ENCODE measurements at places on chromosomes 3 and 15.

DNA sequence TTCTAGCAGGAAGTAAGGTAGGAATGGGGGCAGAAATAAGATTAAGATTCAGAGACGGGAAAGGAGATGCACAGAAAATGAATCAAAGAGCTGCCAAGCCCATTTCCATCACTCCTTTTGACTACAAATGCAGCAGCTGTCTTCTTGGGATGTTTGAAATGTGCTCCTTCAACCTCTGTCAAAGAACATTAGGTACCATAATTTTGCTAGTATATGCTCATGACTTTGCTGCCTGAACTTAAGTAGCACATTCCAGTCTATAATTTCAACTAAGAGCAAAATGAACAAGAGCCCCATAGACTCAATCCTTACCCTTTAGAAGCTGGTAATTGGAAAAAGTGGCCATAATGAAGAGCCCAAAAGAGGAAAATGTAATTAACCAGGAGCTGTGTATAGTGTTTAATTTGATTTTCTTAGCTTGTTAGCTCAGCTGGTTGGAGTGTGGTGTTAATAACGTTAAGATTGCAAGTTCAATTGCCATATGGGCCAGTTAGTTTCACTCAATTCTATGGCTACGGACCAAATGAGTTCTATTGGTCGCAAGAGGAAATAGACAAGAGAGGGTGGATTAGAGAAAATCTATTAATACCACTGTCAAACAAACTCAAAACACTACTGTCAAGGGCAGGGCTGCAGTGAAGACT, 349.9 kb downstream of the ZBBX start:
- no peak for DNase-seq

- DNase-seq, result no peak
Measured at GRCh38 chr3:126828306-126828705, 124.3 kb downstream of the CHCHD6 start.

GRCh38 chr3:124425972-124426371, 304.3 kb upstream of the UMPS start:
- DNase-seq, result no peak

DNA sequence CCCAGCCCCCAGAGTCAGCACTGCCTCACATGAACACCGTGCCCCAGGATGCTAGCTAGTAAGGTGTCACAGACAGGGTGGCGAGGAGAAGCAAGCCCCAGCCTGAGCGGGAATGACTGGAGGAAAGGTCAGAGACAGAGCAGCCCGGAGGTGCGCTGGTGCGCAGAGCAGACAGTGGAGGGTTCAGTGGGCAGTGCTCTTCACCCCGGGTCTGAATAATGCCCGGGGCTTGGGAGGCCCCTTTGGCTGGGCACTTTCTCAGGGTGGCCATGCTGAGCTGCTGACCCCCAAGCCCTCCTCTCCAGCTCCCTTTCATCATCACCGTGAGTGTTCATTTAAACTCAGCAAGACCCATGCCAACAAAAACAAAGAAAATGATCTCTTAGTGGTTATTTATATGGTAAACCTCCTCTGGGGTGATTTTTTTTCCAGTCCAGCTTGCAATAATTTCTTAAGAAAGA, 110.8 kb downstream of the VGLL4 start:
- DNase-seq, result no peak

GRCh38 chr3:53151870-53152660, 8.9 kb upstream of the PRKCD start:
- no peak for DNase-seq

DNA sequence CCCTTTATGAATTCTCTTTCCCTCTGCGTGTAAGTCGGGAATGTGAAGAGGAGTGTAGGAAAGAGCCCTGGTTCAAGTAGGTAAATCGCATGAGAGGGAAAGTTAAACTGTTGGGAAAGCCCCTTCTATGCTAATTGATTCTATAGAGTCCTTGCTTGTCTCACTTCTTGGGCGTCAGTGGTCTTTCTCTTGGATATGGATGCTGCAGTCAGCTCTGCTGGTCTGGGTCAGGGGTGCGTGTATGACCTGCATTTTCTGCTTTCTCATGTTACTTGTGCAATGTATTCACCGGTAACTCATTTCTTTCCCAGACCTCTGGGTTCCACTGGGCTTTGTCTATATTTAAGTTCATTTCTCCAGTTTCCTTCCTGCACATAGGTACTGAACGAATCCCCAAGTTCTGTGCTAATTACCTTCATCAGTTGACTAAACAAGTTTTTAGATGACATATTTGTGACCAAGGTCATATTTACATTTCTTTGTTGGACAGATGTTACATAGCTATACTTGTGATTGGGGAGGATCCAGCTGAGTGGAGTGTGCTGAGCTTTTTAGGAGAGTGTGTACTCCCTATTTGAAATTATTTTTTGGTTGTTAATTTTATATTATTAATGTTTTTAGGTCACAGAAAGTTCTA, 1.4 kb downstream of the SETD5 start:
- no peak for DNase-seq

DNA sequence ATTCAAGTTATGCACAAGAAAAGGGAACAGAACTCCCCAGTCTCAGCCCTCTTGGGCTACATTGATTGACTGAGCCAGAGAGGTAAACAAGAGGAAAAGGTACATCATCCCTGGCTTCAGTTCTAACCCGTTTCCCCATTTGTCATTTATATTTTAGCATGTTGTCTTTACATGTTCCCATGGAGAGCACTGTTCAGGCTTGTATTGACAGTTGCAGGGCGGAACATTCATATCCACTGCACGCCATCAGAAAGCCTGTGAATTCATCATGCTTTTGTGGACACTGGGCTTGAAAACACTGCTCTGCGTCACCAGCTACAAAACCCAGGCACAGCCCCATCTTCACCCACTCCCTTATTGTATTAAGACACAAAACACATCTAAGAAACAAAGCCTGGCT, 240.9 kb upstream of the EIF1B start:
- DNase-seq, result no peak

DNA sequence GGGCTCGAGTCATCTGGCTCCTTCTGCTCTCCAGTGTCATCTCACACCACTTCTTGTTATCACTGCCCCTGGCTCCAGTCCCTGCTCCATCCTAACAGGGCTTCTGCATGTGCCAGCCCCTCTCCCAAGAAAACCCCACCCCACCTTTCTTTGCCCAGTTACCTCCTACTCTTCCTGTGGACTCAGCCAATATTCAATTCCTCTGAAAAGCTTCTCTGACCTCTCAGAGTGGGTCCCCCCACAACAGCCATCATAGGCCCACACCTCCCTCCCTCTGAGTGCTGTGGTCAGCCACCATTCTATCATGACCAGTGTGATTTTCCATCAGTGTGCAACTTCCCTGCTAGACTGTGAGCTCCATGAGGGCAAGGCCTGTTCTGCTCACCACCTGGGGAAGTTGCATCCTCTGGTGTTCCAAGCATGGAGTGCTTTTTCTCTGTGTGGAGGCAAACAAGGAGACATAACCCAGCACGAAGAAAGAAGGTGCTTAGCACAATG, 71.6 kb downstream of the ADCY5 start:
- DNase-seq, result no peak

DNA sequence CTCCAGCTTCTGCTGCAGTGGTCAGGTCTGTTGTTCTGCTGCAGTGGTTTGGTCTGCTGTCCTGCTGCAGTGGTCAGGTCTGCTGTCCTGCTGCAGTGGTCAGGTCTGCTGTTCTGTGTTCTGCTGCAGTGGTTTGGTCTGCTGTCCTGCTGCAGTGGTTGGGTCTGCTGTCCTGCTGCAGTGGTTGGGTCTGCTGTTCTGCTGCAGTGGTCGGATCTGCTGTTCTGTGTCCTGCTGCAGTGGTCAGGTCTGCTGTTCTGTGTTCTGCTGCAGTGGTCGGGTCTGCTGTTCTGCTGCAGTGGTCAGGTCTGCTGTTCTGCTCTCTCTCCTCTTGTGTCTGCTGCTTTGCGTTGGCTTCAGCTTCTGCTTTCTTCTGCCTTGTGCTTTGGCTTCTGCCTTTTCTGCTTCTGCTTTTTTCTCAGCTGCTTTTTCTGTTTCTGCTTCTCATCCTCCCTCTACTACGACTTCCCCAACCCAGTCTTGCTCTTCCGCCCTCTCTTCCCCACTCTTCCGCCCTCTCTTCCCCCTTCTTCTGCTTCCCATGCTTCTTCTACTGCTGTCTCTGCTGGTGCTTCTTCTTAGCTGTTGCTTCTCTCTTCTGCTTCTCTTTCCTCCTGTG, 50.7 kb downstream of the FAM43A start:
- DNase-seq, result no peak

DNA sequence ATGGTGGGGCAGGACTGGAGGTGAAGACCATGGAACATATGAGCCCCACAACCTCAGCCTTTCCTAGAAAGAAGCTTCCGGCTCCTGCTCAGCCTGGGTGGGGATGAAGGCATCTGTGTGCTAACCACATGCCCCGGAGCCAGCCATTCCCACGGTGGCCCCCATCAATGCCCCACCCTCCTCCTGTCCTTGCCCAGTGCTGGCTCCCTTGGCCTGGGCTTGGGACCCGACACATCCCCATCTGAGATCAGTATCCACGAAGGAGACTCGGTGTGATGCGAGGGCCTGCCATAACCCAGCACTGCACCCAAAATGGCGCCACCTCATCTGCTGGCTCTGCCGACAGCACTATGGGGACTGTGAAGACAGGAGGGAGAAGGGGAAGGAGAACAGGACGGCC, 16.5 kb upstream of the PLXND1 start:
- DNase-seq, result no peak
